NCI-H524 (cell line): ENCODE measurements at places on chromosomes 3 and 15.

DNA sequence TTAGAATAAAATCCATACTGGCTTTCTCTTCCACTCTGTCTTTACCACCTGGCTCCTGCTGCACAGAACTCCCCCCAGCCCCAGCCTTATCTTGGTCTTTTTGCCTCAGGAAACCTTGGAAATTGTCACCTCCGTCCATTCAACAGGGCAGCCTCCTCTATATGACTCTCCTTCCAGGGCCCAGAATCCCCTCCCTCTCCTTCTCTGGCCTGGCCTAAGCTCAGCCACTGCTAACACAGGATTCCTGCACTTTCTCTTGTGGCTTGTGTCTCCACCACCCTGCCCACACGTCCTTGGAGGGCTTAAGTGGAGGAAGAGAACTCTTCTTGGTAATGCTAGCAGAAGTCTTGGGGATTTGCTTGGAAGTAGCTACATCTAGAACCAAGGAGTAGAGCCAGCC is 1.5 kb upstream of the IL17RD start:
- DNase-seq: no peak

GRCh38 chr3:5510300-5510699 is 322.8 kb downstream of the EDEM1 start:
- DNase-seq: peak; percentile 53

GRCh38 chr15:47384341-47384740 is 333.0 kb upstream of the SEMA6D start:
- DNase-seq: peak; percentile 60

DNA sequence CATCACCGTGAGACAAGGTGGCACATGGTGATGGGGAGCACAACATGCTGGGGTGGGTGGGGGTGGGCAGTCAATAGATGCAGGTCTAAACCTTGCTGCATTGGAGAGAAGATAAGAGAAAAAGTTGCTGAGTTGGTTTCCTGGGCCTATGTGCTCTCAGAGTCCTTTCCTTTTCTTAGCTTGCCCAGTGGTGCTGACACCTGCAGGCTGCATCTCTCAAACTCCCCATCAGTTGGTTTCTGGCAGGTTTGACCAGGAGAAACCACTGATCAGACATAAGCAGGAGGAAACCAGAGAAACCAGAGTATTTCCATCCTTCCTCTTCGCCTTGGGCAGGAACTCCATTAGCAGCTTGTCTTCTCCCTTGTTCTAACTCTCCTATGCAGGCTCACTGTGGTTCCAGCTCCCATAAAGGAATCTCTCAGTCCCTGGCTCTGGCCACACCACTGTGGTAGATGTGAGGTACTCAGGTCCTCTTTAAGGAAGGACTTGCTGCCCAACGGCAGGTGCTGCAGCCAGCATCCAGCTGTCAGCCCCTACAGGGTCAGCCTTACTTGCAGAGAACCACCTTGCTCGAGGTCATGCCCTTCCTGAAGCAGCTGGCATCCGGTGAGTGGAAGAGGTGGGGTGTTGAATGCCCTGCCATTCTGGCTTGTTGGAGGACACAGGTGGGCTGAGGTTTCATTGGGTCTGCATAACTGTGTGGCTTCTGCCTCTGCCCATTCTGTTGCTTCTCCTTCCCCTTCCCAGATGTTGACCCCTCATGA is 172.3 kb upstream of the ANKRD28 start:
- DNase-seq: no peak

GRCh38 chr3:55615694-55616295 is 128.7 kb upstream of the WNT5A start:
- DNase-seq: no peak

- DNase-seq: no peak
These were observed 1.7 kb downstream of the LRRN1 start for GRCh38 chr3:3800685-3801493.

DNA sequence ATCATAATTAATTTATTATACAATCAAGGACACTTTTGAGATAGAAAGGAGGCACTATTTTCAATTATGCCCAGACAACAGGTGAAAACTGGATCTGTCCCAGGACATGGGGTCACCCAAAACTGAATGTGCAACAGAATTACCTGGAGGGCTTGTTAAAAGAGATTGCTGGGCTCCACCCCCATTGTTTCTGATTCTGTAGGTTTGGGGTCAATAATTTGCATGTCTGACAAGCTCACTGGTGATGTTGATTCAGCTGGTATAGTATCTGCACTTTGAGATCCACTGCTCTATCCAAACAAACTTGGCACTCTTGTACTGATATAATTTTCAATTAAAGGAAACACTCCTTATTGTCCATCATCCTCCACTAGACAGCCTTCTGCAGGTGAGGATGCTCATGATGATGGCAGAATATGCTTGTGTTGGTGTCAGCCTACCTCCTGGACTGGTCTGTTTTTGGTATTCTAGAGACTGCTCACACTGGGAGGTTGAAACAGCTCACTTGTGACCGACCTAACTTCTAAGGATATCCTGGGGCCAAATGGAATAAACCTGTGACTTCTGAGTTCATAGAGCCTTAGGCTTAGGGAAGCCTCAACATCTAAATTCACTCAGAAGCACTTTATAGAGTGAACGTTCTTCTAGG is 2.2 kb downstream of the P2RY14 start:
- no peak for DNase-seq

- DNase-seq: no peak
These were observed 44.3 kb upstream of the FGD5 start for GRCh38 chr3:14774431-14774830.

DNA sequence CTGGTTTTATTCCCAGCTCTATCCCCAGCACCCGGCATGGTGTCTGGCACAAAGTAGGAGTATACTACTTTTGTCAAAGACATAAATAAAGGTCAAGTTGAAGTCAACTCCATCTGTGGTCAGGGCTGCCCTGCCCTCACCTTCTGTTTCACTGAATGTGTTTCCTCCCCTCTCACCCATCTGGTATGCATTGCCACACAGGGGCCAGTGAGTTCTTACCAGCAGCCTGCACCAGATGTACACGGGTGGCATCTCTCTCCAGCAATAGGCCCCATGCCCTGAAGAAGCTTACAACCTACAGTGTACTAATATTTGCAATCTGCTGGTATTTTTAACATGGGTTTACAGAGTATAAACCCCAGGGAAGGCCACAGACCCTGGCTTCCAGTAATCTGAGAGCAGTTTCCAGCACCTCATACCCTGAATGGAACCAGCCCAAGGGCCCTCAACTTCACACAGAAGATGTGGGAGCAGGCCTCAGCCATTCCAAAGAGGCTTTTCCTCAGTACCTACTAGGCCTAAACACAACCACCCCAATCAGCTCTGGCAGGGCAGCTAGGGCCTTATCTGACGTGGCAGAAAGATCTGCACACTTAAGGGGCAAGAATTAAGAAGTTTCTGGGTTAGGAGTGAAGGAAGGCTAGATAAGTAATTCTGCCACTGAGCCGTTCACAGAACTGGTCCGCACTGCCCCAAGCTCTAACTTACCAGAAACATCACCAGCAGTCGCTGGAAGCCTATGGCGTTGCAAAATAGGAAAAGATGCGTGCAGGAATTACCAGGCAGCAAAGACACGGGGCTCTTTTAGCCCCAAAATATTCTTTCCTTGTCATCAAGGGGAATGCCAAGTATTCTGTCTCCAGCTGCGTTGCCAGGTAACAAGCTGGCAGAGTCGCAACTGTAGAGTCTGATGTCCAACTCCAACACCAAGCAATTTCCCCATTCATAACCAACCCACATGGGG is 2.1 kb downstream of the IDH2 start:
- DNase-seq: peak; percentile 75

DNA sequence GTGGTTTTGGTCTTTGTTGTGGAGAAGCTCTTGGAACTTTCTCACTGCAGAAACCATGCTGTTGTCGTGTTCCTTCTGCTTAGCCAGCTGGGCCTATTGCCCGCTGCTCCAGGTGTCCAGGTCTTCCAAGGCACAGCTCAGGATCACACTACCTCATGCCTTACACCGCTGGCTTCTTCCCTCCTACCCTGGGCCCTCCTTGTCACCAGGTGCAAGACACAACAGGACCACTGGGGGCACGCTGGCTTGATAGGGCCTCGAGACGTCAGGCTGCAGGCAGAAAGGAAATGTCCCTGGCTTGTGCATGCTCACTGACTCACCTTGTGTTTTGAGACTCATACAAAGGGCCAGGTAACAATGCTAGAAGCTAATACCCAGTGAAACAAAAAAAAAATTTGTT is 32.3 kb downstream of the PAQR9 start:
- peak; percentile 23 for DNase-seq

DNA sequence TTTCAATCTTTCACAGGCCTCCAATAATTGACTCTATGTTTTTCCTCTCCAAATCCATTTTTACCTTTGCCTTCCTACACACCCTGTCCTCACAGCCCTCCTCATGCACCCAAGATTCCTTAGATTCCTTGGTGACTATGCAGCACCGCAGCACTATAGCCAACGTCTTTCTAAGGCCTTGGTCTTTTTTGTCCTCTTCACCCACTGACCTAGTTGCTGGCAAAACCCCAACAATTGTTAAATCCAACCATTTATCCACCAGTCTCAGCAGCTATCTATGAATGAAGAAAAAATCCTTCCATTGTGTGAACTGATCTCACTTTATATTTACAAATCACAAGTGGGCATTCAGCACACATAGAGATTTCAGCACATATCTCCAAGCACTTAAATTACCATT is 203.9 kb downstream of the VGLL3 start:
- no peak for DNase-seq
